Body of pancreas (tissue), 4 donors: ENCODE measurements at places on chromosomes 12 and 14.

GRCh38 chr14:100662879-100663760, 63.6 kb upstream of the DLK1 start:
- no peaks in the 10 kb centered on the region for H3K36me3 ChIP-seq
- peak; percentile 71 for DNase-seq
- H3K27ac ChIP-seq: no peak overlapping the region
- no peak overlapping the region for H3K4me3 ChIP-seq
- H3K4me1 ChIP-seq: peaks cover 22% of the 10 kb centered on the region

DNA sequence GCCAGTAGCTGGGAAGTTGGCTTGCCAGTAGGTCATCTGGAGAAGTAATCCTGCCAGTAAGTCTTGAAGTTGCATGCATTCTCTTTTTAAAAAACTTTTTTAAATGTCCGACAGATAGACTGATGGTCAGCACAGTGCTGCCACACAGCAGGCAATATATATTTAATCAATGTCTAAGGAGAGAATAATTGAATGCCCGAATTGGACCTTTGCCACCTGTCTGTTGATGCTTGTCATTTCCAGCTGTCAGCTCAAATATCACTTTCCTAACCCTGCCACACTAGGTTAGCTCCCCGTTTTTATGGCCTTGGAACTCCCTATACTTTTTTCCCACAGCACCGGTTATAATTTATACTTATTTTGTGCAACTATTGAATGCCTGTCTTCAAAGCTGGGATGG, 2.1 kb upstream of the SLC15A4 start:
- no peaks in the 10 kb centered on the region for H3K27me3 ChIP-seq
- no peaks in the 10 kb centered on the region for H3K36me3 ChIP-seq
- no peak overlapping the region for H3K4me3 ChIP-seq
- H3K4me1 ChIP-seq: peaks cover 33% of the 10 kb centered on the region
- no peak for DNase-seq
- no peak overlapping the region for H3K27ac ChIP-seq

- H3K27me3 ChIP-seq: no peaks in the 10 kb centered on the region
- H3K36me3 ChIP-seq: no peaks in the 10 kb centered on the region
- no peak overlapping the region for H3K27ac ChIP-seq
- H3K4me1 ChIP-seq: no peaks in the 10 kb centered on the region
- H3K4me3 ChIP-seq: no peak overlapping the region
Measured at GRCh38 chr14:23454445-23454856, 15.1 kb upstream of the NGDN start.

- H3K27ac ChIP-seq: peak overlapping the region; percentile 95
- no peak for DNase-seq
- H3K4me3 ChIP-seq: no peak overlapping the region
- H3K4me1 ChIP-seq: peaks cover 64% of the 10 kb centered on the region
- H3K36me3 ChIP-seq: no peaks in the 10 kb centered on the region
Measured at GRCh38 chr12:47817272-47818006, 2.3 kb downstream of the HDAC7 start.

DNA sequence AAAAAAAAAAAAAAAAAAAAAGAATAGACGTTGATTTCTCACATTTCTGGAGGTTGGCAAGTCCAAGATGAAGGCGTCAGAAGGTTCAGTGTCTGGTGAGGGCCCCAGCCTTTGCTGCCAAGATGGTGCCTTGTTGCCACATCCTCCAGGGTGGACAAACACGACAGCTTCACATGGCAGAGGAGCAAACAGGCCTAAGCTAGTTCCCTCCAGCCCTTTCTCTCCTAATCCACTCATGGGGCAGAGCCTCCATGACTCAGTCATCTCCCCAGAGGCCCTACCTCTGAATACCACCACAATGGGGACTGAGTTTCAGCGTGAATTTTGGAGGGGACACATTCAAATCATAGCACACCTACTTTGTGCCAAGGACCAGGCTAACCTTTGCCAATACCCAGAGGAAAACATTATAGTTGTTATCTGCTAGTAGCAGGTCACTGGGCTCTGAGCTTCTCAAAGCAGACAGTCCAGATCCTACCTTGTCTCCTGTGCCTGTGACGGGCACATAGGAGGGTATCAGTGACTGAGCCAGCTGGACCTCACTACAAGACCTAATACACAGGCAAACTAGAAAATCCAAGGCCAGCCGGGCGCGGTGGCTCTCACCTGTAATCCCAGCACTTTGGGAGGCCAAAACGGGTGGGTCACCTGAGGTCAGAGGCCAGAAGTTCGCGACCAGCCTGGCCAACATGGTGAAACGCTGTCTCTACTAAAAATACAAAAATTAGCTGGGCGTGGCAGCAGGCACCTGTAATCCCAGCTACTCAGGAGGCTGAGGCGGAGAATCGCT, 10.5 kb upstream of the BCL11B start:
- no peaks in the 10 kb centered on the region for H3K27me3 ChIP-seq
- no peak overlapping the region for H3K4me3 ChIP-seq
- no peaks in the 10 kb centered on the region for H3K4me1 ChIP-seq
- no peak overlapping the region for H3K27ac ChIP-seq

DNA sequence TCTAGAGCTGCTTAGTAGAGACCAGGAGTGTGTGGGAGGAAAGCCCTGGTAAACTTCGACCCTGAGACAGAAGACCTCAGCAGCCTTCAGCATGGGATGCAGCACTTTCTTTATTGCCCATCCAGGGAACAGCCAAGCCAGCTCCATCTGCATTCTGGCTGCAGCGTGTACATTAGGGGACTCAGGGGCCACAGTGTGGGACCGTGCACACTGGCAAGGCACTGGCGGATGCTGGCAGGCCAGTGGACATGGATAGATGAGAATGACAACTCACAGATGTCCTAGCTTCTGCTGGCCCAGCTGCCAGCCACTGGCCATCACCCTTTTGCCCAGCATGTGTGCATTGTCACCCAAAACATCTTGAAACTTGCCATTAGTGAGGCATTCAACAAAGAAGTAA, 12.5 kb downstream of the PLD4 start:
- no peak for DNase-seq
- H3K27ac ChIP-seq: no peak overlapping the region
- H3K4me1 ChIP-seq: peaks cover 21% of the 10 kb centered on the region
- H3K27me3 ChIP-seq: no peaks in the 10 kb centered on the region
- no peak overlapping the region for H3K4me3 ChIP-seq
- H3K36me3 ChIP-seq: no peaks in the 10 kb centered on the region

GRCh38 chr14:98944989-98945388, 327.0 kb downstream of the BCL11B start:
- H3K4me1 ChIP-seq: no peaks in the 10 kb centered on the region
- H3K27me3 ChIP-seq: no peaks in the 10 kb centered on the region
- no peak overlapping the region for H3K27ac ChIP-seq
- no peak for DNase-seq
- no peaks in the 10 kb centered on the region for H3K36me3 ChIP-seq
- no peak overlapping the region for H3K4me3 ChIP-seq

GRCh38 chr12:57188090-57188425, 28.5 kb upstream of the NXPH4 start:
- no peak overlapping the region for H3K27ac ChIP-seq
- H3K36me3 ChIP-seq: no peaks in the 10 kb centered on the region
- DNase-seq: no peak
- H3K4me3 ChIP-seq: no peak overlapping the region
- H3K27me3 ChIP-seq: no peaks in the 10 kb centered on the region
